Small intestine (tissue), 16 donors: ENCODE measurements at places on chromosomes 7 and 10.

DNA sequence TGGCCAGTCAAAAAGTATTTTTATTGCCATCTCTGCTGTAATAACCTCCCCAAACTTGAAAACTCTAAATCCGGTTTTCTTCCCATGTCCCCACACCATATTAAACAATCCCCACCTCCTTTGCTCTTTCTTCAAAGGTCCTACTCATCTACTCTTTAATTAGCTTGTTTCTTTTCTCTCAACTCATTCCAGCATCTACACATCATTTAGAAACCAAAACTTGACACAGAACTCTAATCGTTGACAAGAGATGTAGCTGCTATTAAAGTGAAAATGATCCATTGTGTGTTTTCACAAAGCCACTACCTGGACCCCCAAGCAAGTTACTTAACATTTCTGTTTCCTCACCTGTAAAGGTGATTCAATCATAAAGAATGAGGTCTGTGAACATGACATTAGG is 436.3 kb upstream of the NPVF start:
- no peak for DNase-seq

DNA sequence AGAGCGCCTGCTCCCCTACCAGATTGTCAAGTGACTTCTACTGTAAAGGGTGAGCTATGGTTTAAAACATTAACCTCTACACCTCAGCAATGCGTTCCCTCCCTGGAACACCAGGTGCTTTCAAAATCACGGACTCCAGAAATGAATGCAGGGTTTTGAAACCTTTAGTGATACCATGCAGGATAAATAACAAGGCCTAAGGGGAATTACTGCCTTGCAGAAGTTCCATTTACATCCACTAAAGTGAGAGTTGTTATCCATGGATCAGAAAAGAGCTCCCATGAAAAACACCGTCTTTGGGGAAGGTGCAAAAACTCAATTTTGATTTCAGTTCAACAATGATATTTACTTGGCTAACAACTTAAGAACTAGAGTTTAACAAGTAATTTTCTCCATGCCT is 4.0 kb downstream of the FZD8 start:
- no peak for DNase-seq

DNA sequence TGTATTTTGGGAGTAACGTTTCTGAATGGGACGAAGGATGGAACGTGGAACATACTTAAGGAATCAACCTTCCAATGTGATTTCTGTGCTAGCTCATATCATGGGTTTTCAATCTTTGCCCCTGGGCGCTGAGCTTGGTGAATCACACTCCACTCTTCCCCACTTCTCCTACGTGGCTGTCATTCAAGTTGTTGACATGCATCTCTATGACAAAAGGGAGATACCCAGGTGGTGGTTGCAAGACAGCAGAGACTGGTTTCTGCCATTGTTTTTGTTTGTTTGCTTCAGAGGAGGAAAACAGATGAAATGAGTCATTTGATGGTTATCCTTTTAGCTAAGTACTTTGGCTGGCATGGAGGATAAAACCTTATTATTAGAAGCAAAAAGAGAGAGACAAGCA is 573.9 kb downstream of the GATA3 start:
- no peak for DNase-seq

DNA sequence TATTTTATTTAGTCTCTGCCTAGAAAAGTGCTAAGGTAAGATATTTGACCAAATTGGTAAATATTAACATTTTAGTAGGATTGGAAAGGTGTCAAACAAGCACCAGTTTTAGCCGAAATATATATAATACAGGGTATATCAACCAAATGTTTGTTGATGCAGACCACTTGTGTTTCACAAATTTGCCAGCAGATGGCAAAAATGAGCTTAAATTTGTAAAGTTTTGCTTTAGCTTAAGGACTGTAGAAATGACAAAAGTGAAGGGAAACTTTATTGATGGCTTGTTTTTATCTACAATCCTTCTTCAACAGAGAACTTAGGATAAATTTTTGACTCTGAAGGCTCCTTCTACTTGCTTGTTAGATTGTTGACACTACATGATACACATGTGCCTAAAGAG is 4.8 kb upstream of the POLR1F start:
- DNase-seq = peak; percentile 42

DNA sequence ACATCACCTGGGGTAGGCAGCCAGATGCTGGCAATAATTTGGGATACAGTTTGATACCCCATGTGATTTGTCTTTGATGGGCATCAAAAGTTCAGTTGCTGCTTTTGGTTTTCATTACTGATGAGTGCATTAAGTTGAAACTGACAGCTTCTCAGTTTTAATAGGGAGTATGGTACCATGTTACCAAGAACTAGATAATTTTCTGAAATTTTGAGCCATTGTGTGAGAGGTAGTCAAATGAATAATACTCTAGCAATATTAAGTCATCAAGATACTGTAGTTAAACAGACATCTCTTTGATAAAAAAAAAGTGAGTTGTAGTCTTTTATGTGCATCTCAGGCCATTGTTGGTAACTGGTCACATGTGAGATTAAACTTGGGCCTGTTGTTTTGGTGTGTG is 71.5 kb downstream of the ST7 start:
- DNase-seq = no peak

DNA sequence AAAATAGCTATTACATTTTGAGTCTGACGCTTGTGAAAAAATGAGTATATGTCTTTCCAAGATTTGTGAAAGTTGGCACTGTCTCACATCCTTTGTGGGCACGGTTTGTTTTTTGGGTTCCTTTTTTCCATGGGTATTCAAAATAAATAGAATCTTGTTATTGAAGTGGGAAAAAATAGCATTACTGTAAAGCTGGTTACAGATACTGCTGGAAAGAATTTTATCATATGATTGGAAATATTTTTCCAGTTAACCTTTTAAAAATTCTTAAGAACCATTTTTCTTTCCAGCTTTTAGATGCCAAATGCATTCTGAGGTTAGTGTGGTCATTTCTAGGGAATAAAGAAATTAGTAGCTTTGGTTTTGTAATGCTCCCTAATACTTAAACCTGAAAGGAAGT is 11.4 kb downstream of the NET1 start:
- no peak for DNase-seq
